ENCODE measurements at places on chromosomes 5 and 9.
A peak's percentile ranks its signal among the peaks of the same experiment; 100 is the strongest.

GRCh38 chr9:111659691-111660090 lies 1.7 kb upstream of the GNG10 start:
- DNase-seq = no peak

GRCh38 chr5:109006129-109006528 lies 258.4 kb downstream of the FER start:
- no peak for DNase-seq

DNA sequence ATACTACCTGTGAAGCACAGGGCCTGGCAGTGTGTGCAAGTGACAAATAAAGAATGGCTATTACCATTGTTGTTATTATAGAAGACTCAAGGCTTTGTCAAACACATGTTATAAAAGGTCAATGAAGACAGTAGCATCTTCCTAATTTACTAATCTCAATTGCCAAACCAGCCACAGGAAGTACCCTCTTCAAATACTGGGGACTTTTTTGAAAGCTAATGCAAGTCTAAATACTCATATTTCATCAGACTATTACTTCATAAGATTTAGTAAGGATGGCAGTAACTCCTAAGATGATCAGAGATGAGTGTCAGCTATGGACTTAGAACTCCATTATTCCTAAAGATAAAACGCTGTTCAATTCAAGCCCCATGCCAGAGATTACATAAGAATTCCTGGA lies 43.0 kb downstream of the GNAQ start:
- no peak for DNase-seq

- DNase-seq = no peak
Measured at GRCh38 chr5:17619354-17619753, 9.2 kb downstream of the TAF11L12 start.

- DNase-seq = no peak
Measured at GRCh38 chr9:27851858-27852257, 278.6 kb upstream of the C9orf72 start.

- DNase-seq = no peak
Measured at GRCh38 chr9:98851730-98852459, 44.4 kb downstream of the GALNT12 start.

DNA sequence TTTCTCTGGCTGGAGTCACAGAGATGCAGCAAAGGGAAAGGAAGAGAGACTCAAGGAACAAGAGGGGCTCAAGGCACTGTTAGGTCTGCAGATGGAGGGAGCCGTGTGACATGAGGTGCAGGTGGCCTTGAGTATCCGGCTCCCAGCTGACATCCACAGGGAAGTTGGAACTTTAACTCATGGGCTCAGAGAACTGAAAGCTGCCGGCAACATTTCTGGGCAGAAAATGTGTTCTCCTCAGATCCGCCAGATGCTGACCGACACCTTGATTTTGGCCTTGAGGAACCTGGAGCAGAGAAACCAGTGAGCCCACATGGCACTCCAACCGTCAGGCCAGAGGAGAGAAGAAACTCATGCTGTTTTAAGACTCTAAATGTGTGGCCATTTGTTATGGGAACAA lies 258.1 kb upstream of the IRX2 start:
- no peak for DNase-seq

DNA sequence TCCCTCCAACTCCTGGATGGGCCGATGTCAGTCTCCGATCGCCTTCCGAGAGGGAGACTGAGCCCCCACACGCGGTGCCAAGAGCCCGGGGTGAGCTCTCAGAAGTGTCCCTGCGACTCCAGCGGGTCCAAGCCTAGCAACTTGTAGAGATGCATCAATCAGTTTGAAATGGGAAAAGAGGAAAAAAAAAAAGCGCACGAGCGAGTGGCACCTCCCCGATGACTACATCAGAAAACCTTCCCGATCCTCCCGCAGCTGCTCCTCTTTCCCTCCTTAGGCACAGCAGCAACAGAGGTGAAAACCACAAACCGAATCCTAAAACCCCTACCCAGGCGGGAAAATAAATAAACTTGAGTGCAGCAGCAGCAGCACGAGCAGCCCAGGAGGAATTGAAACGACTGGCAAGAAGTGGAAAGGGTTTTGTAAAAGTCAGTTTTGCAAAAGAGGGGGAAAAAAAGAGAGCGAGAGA lies 1.0 kb upstream of the EFNA5 start:
- peak; percentile 82 for DNase-seq

DNA sequence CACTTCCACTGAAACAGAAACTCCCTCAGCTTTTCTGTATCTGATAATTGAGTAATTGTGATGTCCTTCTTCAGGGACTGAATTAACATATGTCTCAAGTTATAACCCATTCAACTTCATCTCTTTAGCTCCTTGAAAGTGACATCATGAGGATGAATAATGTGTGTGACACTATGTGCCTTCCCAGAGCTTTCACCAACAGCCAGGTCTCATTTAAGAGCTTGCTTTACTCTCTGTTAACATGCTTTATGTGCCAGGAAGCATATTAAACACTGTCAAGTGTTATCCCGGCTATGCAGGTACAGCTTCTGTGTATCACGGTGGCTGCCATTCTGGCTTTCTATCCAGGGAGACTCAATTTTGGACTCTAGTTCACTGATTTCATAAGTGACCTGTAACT lies 799.9 kb downstream of the CDH12 start:
- peak; percentile 90 for DNase-seq

GRCh38 chr9:98940276-98940675 lies 3.4 kb upstream of the COL15A1 start:
- no peak for DNase-seq

- no peak for DNase-seq
Measured at GRCh38 chr9:129832982-129833381, 2.1 kb downstream of the C9orf78 start.

DNA sequence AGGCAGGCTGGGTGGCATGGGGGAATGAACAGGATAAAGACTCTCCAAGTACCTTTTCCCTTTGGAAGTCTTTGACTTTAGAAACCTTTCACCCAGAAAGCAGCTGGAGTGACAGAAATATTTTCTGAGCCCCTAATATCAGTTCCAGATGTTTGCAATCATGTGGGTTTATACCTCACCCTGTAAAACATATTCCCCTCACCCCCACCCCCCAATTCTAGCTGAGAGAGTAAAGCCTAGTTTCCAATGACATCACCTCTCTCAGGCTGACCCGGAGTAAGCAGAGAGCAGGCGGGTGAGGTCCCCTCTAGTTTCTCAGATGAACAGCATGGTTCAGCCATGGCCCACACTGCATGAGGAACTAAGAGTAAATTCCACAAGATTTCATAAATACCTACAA lies 82.9 kb upstream of the TRIM32 start:
- DNase-seq = no peak

DNA sequence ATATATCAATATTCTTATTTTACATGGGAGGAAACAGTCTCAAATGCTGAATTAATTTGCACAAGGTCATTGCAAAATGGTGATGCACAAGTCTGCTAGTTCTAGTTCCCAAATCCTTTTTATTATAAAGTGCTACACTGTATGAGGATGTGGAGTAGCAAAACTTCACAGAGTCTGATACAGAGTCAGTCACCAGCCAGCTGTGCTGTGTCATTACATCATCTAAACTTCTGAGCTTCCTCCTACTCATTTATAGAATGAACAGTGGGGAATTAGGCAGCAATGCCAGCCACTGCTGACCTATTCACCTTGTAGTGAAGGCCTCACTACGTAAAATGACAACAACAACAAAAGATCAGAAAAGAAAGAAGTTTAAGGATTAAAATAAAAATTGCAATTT lies 357.8 kb downstream of the TMEM167A start:
- no peak for DNase-seq

- DNase-seq = no peak
Measured at GRCh38 chr5:153308282-153308681, 182.2 kb upstream of the GRIA1 start.

DNA sequence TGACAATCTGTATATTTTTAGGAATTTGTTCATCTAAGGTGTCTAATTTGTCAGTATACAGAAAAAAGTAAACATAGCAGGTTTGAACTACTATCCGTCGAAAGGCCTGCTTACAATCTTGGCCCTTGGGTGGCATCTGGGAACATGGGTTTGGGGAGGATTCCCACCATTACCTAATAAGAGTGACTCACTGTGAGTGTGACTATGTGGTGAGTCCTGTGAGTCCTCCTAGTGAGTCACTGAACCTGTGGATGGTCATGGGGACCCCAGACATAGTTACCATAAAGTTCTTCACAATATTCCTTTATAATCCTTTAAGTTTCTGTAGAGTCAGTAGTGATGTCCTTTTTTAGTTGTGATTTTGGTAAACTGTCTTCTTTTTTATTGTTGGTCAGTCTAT lies 37.0 kb downstream of the RNF130 start:
- DNase-seq = no peak

GRCh38 chr5:75960129-75960528 lies 123.1 kb upstream of the SV2C start:
- no peak for DNase-seq

- peak; percentile 78 for DNase-seq
Measured at GRCh38 chr5:55535199-55535905, 588 bp upstream of the PLPP1 start.

- DNase-seq = no peak
Measured at GRCh38 chr5:28027851-28028250, 989.5 kb upstream of the CDH9 start.

GRCh38 chr5:2917524-2917923 lies 166.0 kb upstream of the IRX2 start:
- no peak for DNase-seq

DNA sequence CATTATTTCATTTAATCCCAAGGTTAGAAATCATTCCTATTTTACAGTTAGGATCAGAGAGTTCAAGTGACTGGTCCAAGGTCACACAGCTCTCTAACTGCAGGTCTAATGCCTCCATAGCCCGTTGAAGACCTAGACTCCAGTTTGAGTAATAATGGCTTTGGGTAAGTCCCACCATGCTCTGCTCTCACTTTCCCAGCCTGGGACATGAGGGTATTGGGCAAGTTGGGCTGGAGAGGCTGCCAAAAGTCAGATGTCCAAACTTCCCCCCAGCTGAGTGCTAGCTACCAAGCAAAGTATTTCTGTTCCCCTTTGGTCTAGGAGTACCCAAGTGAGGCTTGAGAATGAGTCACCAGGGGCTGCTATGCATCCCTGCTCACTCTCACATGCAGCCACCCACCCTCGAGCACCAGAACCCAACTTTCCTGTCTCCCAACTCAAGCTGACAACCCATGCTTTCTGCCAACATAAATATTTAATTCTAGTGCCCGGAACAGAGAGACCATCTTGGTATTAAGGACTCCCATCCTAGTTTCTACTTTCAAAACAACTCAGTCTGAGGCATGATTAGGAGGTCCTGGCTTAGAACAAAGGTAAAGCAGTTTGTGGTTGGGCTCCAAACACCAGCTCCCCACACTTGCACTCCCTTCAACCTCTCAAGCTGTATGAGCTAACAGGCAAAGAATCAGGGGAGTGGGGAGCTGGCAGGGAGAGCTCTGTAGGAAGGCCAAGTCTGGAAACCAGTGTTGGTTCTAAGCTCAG lies 236.5 kb upstream of the TRIM32 start:
- no peak for DNase-seq

- no peak for DNase-seq
Measured at GRCh38 chr5:33536802-33537201, 96.0 kb downstream of the TARS1 start.

DNA sequence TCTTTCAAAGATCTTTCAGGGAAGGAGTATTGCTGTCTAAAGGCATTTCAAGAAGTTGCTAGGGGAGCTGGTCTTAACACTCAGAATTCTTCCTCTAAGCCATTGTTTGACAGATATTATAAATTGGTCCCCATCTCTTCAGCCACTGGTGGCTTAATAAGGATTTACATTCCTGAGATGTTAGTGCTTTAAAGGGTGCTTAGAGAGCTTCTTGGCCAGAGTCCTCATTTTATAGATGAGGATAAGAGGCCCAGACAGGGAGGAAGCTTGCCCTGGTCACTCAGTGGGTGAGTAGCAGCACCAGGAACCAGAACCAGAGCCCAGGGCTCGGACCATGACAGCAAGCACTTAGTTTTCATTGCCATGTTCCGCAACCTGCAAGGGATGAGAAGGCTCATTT lies 53.2 kb downstream of the GALNT10 start:
- DNase-seq = no peak

- no peak for DNase-seq
Measured at GRCh38 chr5:33848554-33848953, 43.2 kb downstream of the ADAMTS12 start.

GRCh38 chr5:79878721-79879336 lies 112.2 kb downstream of the MTX3 start:
- peak; percentile 7 for DNase-seq

GRCh38 chr9:126159430-126160060 lies 167.1 kb upstream of the MVB12B start:
- DNase-seq = no peak

GRCh38 chr5:80060966-80061365 lies 25.8 kb downstream of the THBS4 start:
- DNase-seq = no peak

GRCh38 chr9:1049641-1050040 lies 516 bp upstream of the DMRT2 start:
- DNase-seq = no peak

DNA sequence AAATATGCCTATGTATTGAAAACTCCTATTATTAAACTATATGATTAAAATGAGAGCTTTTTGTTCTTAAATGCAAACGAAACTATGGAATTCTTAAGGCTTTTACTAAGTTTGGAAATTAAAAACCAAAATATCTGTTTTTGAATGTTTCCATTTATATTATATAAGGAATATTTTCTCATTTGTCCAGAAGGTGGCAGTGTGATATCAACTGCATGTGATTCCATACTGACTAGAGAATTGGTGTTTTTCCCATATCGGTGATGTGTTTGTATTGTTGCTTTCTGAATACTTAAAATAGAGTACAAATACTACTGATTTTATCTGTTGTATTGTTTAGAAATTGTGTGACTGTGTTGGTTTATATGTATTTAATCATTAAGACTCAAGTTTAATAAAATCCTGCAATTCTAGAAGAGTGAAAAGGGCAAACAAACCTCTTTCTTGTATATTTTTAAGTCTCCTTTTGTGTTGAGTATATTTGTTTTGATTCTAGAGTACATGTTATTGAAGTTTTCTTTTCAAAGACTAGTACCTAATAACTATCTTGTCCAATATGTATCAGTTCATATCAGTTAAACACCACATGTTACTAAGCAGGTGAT lies 320.8 kb downstream of the CCDC171 start:
- peak; percentile 67 for DNase-seq

GRCh38 chr5:142861011-142861410 lies 90.8 kb downstream of the ARHGAP26 start:
- DNase-seq = no peak

DNA sequence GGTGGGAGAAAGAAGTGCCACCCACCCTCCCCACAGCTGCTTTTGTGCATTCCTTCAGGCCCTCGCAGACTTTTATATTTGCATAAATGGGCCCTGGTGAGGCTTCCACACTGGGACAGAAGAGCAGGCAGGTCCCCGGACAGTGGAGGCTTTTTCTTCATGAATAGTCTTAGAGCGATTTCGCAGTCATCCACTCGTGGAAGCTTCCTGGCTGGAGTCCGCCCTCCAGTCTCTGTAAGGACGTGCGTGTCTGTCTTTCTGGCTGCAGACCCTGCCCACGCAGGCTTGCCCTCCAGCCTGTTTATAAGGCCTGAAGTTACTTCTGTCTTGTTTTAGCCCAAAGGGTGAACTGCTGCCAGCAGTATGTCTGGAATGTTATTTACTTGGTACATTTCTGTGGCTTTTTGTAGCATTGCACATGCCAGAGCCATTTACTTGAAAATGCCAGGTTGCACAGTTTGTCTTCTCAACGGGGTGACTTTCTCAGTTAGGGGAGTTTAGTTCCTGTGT lies 195.7 kb downstream of the AOPEP start:
- no peak for DNase-seq

GRCh38 chr5:160486573-160486972 lies 64.9 kb downstream of the PTTG1 start:
- no peak for DNase-seq

GRCh38 chr9:87910821-87911220 lies 6.9 kb upstream of the SPATA31C1 start:
- DNase-seq = no peak

- DNase-seq = peak; percentile 71
Measured at GRCh38 chr9:137286975-137287383, 9.5 kb downstream of the TOR4A start.
